Stimulated activated CD4-positive, alpha-beta T cell treated with anti-CD3 and anti-CD28 coated beads, Interleukin-2, amount 100 ng/mL, for 4 hours (primary cell): ENCODE measurements at places on chromosomes 11 and 22.

DNA sequence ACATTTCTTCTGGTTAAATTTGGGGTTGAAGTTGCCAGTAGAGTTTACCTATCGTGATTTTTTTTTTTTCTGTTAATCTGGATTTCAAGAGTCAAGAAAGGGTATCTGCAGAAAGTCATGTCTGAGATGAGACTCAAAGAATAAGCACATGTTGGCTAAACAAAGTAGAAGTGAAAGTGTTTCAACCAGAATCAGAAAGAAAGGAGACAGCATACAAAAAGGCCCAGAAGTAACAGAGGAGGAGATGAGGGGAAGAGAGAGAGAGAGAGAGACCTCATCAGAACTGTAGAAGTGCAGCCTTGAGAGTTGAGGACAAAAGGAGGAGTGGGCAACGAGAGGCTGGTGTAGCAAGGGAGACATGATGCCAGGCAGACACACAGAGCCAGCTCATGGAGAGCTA is 54.9 kb downstream of the SVIP start:
- no peak for DNase-seq

DNA sequence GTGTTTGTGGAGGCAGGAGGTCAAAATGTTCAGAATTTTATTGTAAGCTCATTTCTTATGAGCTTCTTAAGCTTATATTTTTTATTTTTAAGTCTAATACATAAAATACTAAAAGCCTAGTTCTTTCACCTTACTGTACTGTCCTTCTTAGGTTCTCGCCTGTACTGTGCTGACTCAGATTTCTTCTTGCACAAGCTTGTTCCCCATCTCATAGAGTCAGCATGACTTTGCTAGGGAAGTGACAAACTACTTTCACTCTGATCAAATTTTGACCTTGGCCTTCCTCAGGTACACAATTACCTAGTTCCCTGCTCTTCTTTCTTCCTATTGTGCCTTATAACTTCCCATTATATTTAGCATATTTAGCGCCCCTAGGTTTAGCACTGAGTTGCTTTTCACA is 81.5 kb downstream of the STK33 start:
- no peak for DNase-seq

- no peak for DNase-seq
Observed at GRCh38 chr11:19565639-19566038, 147.0 kb upstream of the NAV2 start.

- no peak for DNase-seq
Observed at GRCh38 chr11:84794663-84795443, 832.3 kb downstream of the DLG2 start.

DNA sequence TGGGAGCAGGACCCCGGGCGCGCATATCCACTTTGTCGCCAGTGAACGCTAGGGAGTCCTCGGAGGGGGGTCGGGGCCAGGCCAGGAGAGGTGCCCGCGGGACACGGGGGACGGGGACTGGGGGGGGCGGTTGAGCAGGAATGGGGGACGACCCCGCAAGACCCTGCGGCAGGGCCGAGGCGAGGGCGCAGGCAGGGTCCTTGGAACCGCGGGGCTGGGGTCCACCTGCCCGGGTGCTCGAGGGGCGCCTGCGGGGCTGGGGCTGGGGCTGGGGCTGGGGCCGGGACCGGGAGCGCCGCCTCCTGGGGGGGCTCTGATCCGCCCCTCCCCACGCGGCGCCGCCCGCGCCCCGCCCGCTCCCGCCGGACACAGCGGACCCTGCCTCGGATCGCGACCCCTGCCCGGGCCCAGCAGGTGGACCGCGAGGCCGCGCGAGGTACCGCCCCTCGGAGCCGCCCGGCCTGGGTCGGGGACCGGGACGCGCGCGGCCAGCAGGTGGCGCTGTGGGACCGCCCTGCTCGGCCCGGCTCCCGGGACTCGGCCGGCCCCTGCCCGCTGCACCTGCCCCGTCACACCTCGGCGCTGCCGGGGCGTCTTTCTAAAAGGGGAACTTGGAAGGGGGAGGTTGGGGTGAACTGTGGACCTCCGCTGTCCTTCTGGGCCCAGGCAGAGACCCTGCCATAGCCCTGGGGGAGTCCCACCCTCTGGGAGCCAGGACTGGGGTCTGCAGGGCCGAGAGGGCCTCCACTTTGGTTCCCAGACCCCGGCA is 11.0 kb downstream of the CRELD2 start:
- peak; percentile 72 for DNase-seq

DNA sequence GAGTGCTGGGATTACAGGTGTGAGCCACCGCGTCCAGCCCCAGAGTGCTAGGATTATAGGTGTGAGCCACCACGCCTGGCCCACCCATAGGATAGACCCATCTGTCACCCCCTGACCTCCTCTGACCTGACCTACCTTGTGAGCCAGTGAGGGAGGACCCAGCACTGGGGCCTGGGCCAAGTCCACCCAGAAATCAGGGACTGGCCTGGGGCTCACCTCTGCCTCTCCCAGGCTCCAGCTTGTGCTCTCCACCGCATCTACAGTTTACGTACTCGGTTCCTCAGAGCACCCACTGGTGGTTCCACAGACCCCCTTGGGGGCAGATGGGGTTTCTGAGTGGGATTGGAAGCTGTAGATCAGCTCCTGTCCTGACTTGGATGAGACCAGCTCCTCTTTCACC is 6.4 kb downstream of the SLC29A2 start:
- no peak for DNase-seq

GRCh38 chr11:21254055-21254454 is 584.7 kb downstream of the NELL1 start:
- no peak for DNase-seq

DNA sequence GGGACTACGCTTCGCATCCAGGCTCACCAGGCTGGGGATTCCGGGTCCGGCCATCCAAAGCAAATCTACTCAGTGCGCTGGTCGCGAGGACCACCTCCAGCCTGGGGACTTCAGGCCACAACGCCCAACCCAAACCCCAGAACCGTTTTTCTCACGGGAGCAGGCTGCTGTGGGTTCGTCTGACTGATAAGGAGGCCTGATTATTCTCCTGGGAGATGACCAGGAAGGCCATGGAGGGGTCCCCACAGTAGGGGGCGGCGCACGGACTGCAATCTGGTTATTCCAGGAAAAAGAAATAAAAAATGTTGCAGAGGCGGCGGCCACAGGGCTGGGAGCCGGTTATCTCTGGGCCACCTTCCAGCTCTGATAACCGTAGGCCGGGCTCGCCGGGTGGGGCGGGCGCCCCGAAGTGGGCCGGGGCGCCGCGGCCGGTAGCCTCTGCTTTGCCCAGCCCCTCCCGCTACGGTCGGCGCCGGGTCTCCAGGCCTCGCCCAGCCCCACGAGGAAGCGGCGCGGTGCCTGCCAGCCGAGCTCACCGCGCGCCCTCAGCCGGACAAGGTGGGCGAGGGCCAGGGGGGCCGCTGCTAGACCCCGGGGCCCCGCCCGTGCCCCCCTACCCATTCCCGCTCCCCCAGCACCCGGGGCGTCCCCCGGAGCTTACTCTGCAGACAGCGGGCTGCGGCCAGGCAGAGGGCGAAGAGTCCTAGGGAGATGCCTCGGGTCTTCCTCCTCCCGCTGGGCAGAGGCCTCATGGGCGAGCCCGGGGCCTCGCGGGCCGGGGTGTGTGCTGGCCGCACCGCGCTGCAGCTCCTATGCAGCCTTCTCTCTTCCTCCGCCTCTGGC is 446 bp downstream of the VSTM5 start:
- DNase-seq = no peak

DNA sequence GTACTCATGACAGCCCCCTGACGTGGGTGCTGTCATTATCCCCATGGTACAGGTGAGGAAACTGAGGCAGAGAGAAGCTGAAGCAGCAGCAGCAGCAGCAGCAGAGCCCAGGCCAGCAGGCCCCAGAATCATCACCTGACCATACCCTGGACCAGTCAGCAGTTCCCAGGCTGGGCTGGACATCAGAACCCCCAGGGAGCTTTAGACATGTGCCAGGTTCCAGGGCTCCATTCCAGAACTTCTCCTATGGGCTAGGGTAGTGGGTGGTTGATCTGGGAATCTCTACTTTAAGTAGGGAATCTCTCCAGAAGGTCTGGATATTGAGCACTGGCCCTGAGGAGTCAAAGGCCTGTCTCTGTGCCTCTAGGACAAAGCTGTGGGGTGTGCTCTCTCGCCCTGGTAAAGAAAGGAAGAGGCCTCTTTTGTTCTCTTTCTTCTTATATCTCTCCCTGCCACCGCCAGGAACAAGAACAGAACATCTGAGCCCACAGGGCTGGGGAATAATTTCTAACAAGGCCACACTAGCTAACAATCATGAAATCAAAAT is 26.6 kb downstream of the MAFF start:
- DNase-seq = no peak

- DNase-seq = no peak
Observed at GRCh38 chr11:119295178-119295577, 21.8 kb downstream of the MCAM start.
